ENCODE measurements at places on chromosomes 2 and 18.

DNA sequence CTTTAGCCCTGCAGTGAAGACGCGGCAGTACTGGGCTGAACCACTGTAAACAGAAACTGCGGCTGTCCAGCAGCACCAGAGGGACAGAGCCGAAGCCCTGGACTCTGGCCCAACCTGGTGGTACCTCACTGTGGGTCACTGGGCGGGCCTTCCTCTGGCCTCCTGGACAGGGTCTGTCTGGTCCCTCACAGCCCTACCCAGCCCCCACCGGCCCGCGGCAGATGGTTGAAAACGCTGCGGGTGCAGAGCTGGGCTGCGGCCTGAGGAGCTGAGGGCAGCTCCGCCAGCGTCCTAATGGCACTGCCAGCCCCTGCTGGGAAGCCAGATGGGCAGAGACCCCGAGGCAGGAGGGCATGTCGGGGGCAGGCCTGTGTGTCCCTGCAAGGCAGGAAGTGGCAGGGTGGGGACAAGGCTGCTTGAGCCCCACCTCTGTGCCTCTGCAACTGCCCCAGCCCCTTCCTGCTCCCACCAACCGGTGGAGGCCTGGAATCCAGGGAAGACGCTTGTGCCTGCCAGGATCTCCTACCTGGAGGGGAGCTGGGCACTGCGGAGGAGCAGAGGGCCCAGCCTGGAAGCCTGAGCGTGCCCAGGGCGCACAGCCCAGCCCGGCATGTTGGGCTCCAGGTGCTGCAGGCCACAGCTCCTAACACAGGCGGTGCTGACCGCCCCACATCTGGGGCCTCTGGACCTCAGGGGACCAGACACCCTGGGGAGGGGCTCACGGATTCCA, 36.3 kb downstream of the HS6ST1 start:
- DNase-seq = no peak

DNA sequence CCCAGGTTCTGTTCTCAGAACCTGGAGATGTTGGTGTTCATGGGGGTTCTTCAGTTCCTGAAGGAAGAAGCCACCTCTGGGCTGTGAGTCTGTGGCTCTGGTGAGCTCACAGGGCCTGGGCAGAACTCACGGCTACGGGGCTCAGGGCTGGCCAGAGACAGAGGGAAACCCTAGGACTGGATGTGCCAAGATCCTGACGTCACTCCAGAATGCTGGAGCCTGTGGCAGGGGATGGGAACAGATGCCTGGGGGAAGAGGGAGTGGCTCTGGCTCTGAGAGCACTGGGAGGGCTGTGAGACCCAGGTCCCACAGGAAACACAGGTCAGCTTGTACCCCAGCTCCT, at the start of gene OTOF:
Gene OTOF (minus strand): TSS at position 214 of the 343 bp plus-strand sequence.
- DNase-seq = no peak

- no peak for DNase-seq
These were observed 425.4 kb downstream of the NYAP2 start for GRCh38 chr2:225824748-225825449.

- no peak for DNase-seq
These were observed 12.9 kb upstream of the GAL3ST2 start for GRCh38 chr2:241763551-241764274.

- no peak for DNase-seq
These were observed 30.5 kb downstream of the B3GNT7 start for GRCh38 chr2:231425811-231426703.

GRCh38 chr18:58217052-58217451, 173.0 kb downstream of the NEDD4L start:
- no peak for DNase-seq

DNA sequence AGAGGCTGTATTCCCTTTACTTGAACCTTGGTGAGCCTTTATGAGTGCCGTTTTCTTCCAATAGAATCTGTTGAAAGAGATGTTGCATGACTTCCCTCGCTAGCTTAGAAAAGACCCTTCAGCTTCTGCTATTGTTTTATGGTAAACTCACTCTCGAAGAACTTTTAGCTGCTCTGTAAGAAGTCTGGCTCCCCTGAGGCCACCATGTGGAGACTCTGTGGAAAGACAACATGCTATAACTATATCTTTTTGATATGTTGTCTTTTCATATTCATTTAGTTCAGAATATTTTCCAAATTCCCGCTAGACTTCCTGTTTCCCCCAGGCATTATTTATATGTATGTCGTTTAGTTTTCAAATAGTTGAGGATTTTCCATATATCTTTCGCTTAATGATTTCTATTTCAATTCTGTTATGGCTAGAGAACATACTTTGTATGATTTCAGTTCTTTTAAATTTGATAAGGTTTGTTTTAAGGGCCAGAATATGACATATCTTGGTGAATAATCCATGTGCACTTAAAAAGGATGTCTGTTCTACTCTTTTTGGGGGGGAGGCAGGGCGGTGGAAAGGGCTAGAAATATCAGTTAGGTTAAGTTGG, 64.1 kb downstream of the PTPN4 start:
- DNase-seq = no peak

GRCh38 chr2:224882291-224883171, 159.7 kb downstream of the DOCK10 start:
- DNase-seq = no peak

DNA sequence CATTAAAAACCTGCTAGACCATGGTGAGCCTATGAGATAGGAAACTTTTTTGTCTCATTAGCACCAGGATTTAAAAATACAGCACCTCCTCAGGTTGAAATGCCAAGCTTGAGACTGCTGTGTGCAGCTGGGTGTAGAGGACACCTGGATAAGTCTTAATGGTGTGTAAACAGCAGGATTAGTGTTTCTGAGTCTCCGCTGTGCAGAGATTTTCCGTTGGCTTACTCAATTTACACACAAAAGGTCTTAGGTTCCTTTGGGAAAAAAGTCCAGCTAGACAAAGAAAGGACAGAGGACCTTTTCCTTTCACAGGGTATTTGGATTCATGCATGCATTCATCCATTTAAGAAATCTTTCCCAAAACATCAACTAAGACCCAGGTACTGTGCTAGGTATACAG, 168.1 kb downstream of the NRXN1 start:
- no peak for DNase-seq

- DNase-seq = no peak
These were observed 1693.4 kb upstream of the SLC39A10 start for GRCh38 chr2:193963472-193964119.

- DNase-seq = no peak
These were observed 5.3 kb downstream of the NRP2 start for GRCh38 chr2:205687641-205687956.

Measured in pancreas (tissue), 10 donors.